ENCODE measurements at places on chromosomes 16 and 17.
A peak's percentile ranks its signal among the peaks of the same experiment; 100 is the strongest.

- DNase-seq: no peak
Observed at GRCh38 chr16:53752560-53752959, 48.6 kb downstream of the FTO start.

- no peak for DNase-seq
Observed at GRCh38 chr16:79557421-79557820, 43.1 kb downstream of the MAF start.

GRCh38 chr16:53374800-53375199 is 59.5 kb upstream of the RBL2 start:
- DNase-seq: no peak

DNA sequence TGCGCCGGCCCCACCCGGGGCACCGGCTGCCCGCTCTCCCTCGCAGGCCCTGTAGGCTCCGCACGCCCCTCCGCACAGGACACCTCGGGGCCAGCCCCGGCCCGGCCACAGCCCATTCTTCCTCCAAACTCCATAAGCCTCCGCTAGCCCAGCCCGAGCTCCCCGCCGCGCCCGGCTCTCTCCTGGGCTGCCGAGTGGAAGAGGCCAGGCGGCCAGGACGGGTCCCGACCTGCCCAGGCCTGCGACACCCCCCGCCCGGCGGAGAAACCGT is 397 bp downstream of the NCOR1 start:
- DNase-seq: peak; percentile 13

GRCh38 chr17:80160536-80160935 is 9.3 kb upstream of the CARD14 start:
- DNase-seq: no peak

GRCh38 chr16:1175566-1176279 is 22.8 kb downstream of the CACNA1H start:
- DNase-seq: no peak

DNA sequence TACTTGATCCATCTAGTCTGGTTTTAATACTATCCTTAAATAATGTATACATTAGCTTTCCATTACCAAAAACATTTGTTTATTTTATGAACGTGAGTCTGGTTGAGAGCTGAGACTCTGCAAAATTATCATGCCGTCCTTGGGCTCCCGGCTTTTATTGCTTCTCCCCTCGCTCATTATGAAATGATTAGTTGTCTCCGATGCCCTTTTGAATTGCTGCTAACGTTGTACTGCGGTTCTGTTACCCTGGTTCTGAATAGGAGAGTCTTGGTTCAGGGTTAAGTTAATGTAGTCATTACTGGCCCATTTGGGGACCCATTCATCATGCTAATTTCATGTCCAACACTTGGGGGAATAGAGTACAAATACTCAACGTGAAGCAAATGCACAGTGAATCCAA is 12.8 kb downstream of the XYLT1 start:
- DNase-seq: no peak

- no peak for DNase-seq
Observed at GRCh38 chr16:86846136-86846535, 267.8 kb downstream of the FOXL1 start.

DNA sequence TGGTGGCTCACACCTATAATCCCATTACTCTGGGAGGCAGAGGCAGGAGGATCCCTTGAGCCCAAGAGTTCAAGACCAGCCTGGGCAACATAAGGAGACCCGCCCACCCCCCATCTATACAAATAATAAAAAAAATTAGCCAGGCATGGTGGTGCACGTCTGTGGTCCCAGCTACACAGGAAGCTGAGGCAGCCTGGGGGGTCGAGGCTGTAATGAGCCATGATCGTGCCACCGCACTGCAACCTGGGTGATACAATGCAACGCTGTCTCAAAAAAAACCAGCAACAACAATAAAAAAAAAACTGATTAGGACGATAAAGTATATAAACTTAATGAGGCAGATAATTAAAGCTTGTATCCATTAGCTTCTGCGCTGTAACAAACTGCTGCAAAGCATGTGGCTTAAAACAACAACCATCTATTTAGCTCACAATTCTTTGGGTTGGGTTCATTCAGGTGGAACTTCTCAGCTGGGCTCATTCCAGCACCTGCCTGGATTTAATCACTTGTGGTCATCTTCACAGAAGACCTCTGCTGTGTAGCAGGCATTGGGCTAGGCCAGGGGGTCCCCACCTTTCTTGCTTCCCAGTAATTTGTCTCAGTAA is 45.8 kb downstream of the LCMT1 start:
- no peak for DNase-seq

GRCh38 chr17:32755045-32755805 is 121.7 kb downstream of the MYO1D start:
- no peak for DNase-seq

GRCh38 chr17:43146649-43147048 is 21.5 kb upstream of the BRCA1 start:
- no peak for DNase-seq

DNA sequence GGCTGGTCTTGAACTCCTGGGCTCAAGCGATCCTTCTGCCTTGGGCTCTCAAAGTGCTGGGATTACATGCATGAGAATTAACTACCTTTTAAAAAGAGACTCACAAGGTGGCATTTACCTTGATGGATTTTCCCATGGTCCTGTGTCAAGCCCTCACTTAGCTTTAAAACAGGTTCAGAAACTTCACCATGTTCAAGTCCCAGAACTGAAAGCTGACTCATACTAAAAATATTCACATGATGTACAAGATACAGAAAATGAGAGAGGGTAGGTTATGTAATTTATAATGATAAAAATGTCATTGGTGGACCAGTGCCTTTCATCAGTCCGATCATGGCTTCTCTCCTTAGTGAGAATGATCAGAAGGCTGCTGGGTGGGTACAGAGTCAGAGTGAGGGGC is 4.3 kb upstream of the AKAP1 start:
- no peak for DNase-seq

All from NCI-H345 (cell line).